ENCODE measurements at places on chromosomes 12 and 14.

GRCh38 chr12:6946033-6946919 lies 2.5 kb downstream of the C12orf57 start:
- DNase-seq, result peak; percentile 62

GRCh38 chr12:63944586-63945228 lies 100.2 kb downstream of the SRGAP1 start:
- DNase-seq, result no peak

GRCh38 chr14:71062581-71063303 lies 155.5 kb downstream of the PCNX1 start:
- no peak for DNase-seq

- DNase-seq, result no peak
These were observed 8.8 kb upstream of the PEX5 start for GRCh38 chr12:7180685-7181084.

Measured in activated CD4-positive, CD25-positive, alpha-beta regulatory T cell treated with anti-CD3 and anti-CD28 coated beads, Interleukin-2, amount 50 U/mL, for 72 hours (primary cell).